ENCODE measurements at places on chromosomes 4 and X.
A peak's percentile ranks its signal among the peaks of the same experiment; 100 is the strongest.

DNA sequence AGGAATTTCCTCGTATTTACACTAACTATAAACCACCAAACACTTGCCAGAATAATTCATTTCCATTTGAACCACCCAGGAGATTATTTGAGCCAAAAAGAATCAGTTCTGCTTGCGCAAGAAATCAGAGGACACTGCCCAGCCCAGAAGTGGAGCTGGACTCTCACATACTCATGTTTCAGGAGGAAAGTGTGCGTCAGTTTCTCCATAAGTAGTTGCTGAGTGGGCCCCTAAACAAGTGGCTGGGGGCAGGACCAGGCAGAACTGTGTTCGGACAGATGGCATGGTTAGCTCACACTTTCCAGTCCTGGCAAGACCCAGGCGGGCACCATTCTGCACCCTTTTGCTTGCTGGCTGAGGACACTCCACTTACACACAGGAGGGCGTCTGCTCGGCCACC is 38.8 kb downstream of the BTC start:
- no peak for DNase-seq

- no peak for DNase-seq
These were observed 47.4 kb downstream of the FGF2 start for GRCh38 chr4:122873821-122874593.

- DNase-seq: peak; percentile 38
These were observed 161.0 kb upstream of the RASGEF1B start for GRCh38 chr4:81632581-81633299.

DNA sequence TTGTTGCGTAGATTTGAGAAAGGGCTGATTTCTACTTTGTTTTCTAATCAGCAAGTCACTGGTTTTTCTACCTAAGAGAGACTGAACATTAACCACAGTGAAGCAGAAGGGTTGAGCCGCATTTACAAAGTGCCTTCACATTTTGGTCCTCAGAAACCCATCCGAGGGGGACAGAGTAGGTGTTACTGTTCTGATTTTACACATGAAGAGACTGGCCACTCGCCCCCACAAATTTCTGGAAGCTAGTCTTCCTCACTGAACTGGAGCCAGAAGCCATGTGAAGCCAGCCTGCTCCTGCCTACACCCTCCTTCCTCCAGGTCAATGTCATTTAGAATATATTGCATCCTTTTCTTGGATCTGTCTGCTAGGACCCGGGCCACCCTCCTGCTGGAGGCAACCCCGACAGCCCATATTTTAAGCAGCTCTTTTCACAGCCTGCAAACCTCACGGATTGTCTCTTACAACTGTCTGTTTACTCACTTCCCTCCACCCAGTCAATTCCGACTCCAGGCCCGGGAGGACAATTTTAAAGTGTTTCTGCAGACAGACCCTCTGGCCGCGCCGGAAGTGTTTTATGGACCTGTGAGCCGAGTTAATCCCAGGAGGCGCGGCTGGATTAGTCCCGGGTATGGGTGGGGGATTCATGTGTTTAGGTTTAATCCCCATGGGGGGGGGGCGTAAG is 73.2 kb upstream of the BCOR start:
- no peak for DNase-seq

GRCh38 chr4:98905839-98906238 is 23.1 kb downstream of the EIF4E start:
- DNase-seq: no peak

DNA sequence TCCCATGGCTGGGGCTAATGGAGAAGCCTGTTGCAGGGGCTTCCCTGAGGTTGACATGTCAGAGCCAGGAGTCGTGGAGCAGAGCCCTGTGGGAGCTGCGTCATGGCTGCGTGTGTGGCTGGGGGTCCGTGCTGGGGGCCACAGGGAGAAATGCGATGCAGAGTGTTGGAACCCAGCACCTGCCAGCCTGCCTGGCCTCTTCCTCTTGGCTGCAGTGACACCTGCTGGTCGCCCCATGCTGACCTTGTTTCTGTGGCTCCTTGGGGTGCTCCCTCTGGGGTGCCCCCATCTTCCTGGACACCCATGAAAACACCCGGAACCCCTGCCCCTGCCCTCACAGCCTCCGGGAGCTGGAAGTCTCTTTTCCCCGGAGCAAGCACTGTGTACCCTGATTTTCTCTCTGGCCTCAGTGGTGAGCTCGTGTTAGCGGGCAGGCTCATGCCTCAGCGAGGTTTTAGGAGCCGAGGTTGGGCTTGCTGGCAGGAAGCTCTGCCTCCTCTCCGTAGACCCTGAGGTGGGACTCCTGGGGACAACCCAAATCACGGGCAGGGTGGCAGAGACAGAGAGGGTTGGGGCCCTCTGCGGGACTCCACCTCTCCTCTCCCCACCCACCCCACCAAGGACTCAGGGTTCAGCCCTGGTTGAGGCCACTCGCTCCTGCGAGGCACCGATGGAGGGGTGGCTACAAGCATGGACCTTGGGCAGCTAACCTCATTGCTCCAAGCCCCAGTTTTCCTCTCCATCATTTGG is 103.7 kb downstream of the SORCS2 start:
- peak; percentile 23 for DNase-seq

- DNase-seq: no peak
These were observed 5.2 kb downstream of the NKX3-2 start for GRCh38 chr4:13539047-13539618.

- no peak for DNase-seq
These were observed 129.5 kb downstream of the PACRGL start for GRCh38 chr4:20829617-20830357.

DNA sequence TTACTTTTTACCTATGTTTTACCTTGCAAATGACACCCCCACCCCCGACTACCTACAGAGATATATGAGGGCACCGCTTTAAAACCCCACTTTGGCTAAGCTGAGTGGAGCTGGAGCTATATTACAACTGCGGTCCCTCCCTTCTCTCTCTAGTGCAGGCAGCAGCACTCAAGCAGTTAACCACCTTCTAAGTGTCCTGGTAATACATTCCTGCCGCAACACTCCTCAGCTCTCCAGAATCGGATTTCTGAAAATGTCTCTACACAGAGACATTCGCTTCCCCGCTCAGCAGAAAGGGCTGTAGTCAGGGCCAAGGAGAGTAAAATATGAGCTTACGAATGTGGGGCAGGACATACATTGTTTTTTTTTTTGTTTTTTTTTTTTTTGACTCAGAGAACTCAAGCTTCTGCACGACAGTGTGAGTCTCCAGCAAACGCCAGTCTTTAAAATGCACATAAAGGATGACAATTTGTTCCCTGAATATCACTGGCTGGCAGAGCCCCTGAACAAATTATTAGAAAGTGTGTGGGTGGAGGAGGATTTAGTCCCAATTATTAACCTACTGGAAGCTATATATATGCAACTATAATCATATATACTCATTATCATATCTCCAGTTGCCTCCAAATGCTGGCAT is 287.0 kb upstream of the TET2 start:
- DNase-seq: no peak

DNA sequence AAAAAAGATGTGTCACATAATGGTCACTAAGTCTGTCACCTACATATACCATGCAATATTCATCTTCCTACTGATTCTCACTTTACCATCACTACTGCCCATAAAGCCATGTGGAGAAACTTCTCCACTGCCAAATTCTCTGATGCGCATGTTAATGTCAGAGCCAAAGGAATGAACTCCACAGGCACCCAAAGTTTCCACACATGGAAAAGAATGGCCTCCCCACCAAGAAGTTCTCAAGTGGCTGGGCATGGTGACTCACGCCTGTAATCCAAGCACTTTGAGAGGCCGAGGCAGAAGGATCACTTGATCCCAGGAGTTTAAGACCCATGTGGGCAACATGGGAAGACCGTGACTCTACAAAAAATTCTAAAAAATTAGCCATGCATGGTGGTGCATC is 43.8 kb upstream of the UGDH start:
- DNase-seq: no peak

GRCh38 chr4:92551616-92552015 is 247.8 kb downstream of the GRID2 start:
- DNase-seq: no peak

- no peak for DNase-seq
These were observed 155.1 kb downstream of the SHROOM3 start for GRCh38 chr4:76589872-76590797.

DNA sequence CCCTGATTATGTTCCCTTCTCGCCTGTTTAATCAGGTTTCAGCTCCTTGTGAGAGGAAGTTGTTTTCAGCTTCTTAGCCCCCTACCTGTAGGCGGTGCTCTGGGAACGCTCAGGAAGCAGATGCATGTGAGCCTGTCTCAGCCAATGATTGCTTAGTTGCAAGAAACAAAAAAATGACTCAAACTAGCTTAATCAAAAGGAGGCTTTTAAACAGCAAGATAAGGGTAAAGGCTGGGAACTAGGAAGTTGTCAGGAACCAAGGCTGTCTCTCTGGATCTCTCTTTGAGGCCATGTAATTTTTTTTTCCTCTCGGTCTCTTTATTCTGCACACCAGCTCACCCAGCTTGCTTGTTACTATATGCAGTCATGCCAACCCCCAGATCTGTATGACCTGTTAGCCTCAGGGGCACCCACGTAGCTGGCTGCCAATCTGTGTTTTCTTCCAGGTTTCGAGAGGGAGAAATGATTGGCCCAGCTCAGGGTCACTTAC is 109.1 kb downstream of the PTTG2 start:
- DNase-seq: peak; percentile 83

DNA sequence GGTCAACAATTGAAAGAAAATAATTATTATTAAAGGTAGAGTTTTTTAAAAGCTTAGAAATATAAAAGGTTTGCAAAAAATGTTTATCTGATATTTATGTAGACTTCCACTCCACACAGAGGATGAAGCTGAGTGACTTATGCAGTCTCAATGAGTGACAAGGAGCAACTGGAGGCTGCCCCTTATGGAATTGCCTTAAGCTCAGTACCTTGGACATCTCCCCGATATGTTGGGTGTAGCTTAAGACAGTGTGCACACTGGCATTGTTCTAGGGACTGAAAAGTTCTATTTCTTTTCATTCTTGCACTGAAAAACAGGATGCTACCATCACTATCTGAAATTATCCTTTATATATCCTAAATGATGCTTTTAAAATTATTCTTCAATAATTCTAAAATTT is 292.1 kb downstream of the PRDM5 start:
- DNase-seq: no peak

GRCh38 chrX:149570668-149571067 is 16.6 kb downstream of the MAGEA9B start:
- peak; percentile 3 for DNase-seq

DNA sequence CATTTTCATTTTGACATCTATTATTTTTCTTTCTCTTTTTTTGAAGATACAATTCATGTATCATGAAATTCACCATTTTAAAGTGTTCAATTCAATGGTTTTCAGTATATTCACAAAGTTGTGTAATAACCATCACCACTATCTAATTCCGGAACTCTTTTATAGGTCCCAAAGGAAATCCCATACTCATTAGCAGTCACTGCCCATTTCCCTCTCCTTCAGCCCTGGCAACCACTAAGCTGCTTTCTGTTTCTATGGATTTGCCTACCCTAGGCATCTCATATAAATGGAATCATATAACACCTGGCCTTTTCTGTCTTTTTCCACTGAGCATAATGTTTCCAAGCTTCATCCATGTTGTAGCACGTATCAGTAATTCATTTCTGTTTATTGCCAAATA is 3.2 kb upstream of the FGF2 start:
- DNase-seq: no peak

GRCh38 chr4:183483997-183484396 is 20.9 kb upstream of the ING2 start:
- DNase-seq: no peak

GRCh38 chrX:50865311-50865710 is 45.2 kb upstream of the BMP15 start:
- DNase-seq: no peak

DNA sequence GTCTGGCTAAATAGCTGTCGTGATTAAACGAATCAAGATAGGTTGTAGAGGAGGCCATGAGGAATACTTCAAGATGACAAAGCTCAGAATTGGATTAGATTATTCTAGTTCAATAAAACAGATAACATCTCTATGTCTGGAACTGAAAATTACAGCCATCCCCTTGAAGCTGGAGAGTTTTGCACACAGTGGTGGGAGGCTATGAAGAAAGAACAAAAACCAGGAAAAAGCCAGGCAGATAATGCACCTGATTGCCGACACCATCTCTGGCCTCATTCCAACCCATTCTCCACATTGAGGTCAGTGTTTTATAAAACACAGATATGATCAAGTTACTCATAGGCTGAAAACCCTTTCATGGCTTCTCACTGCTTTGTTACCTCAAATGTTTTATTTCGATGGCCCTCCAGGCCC is 188.3 kb downstream of the RASL11B start:
- DNase-seq: no peak

DNA sequence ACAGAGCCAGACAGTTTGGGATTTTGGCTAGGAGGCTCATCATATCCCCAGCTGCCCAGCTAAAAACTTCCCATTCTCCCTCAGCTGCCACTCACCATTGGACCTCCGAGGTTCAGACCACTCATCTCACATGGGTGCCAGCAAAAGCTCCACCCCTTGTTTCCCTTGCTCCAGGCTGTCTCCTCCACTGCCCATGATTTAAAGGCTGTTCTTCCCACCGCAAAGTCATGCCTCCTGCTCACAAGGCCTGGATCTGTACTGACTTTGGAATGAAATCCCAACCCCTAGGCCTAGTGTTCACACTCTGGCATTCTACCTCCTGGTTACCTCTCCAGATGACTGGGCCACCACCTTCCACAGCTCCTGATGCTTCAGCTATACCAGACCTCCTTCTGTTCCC is 142.2 kb upstream of the EOLA2 start:
- DNase-seq: no peak

DNA sequence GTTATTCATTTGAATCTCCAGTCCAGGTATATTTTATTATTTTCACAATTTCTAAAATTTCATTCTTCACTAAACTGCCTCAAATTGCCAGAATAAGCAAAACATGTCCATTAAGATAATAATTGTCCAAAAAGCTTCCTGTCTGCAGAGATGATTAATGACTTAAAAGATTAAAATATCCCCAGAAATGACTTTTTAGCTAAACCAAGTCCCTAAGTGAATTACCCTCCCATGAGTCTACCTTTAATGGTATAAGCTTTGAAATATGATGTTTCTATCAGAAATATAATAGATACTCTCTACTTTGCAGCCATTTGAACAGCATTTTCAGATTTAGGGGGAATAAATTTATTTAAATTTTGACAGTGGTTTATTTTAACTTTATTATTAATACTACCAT is 289.2 kb upstream of the EMCN start:
- no peak for DNase-seq

- no peak for DNase-seq
These were observed 9.9 kb downstream of the CENPVL3 start for GRCh38 chrX:51608766-51609165.

GRCh38 chr4:5027346-5027745 is 8.1 kb upstream of the CYTL1 start:
- no peak for DNase-seq

GRCh38 chr4:184384056-184384809 is 90.1 kb downstream of the IRF2 start:
- peak; percentile 69 for DNase-seq
